ENCODE measurements at places on chromosomes 4 and X. TPM values are rescaled to one million over a fixed set of nuclear protein-coding genes. Genes with fewer than 3 reads are reported as not detected.

GRCh38 chrX:44456685-44457084 is 86.0 kb downstream of the FUNDC1 start:
- DNase-seq, result peak; percentile 11
- peaks cover 41% of the 10 kb centered on the region for H3K27me3 ChIP-seq
- no peak overlapping the region for H3K27ac ChIP-seq
- no peaks in the 10 kb centered on the region for H3K36me3 ChIP-seq
- no peak overlapping the region for H3K4me3 ChIP-seq

DNA sequence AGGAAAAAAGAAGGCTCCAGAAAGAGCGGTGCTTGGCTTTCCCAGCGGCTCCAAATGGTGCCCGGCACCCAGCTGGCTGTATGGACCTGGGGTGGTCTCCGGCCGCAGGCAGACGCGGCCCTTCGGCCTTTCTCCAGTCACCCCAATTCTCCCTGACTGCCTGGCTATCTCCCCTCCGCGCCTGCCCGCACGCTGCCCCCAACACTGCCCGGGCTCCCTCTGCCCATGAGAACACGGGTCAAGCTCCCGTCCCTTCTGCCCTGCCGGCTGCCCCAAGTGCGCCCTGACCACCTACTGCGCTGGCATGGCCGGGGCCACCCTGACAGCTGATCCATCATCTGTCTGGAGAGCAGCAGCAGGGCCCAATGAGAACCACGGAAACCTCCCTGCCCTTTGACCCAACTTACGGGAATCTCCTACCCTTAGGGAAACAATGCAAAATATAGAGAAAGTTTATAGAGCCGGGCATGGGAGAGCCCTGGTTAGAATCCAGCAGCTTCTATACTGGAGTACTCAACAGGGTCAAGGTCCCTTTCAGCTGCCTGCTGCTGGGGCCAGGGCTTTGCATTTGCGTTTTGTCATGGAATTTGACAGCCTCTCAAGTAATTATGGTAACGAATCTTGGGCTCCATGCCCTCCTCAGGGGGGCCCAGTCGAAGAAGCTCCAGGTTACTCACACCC is 1.2 kb upstream of the FAM3A start:
- H3K27ac ChIP-seq, result peak overlapping the region; percentile 88
- DNase-seq, result no peak
- H3K4me1 ChIP-seq, result no peaks in the 10 kb centered on the region
- H3K4me3 ChIP-seq, result peak overlapping the region; percentile 67

GRCh38 chr4:67909905-67910584 is 26.2 kb upstream of the TMPRSS11D start:
- no peaks in the 10 kb centered on the region for H3K36me3 ChIP-seq
- no peaks in the 10 kb centered on the region for H3K4me1 ChIP-seq
- no peaks in the 10 kb centered on the region for H3K27me3 ChIP-seq
- no peak overlapping the region for H3K4me3 ChIP-seq

HAUS7 gene
- 13.0 TPM for total RNA-seq

CT45A5 gene
- not detected for total RNA-seq

PDLIM3 gene
- total RNA-seq, result 0.22 TPM
